ENCODE measurements at places on chromosomes 13 and 19.
A peak's percentile ranks its signal among the peaks of the same experiment; 100 is the strongest.

DNA sequence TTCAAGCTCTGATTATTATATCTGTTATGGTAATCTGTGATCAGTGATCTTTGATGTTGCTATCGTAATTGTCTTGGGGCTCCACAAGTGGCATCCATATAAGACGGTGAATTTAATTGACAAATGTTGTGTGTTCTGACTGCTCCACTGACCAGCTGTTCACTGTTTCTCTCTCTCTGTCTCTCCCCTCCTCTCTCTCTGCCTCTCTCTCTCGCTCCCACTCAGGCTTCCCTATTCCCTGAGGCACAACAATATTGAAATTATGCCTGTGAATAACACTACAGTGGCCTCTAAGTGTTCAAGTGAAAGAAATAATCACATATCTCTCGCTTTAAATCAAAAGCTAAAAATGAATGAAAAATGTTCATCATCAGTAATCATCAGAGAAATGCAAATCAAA, 4.4 kb upstream of the SACS start:
- no peak for DNase-seq

DNA sequence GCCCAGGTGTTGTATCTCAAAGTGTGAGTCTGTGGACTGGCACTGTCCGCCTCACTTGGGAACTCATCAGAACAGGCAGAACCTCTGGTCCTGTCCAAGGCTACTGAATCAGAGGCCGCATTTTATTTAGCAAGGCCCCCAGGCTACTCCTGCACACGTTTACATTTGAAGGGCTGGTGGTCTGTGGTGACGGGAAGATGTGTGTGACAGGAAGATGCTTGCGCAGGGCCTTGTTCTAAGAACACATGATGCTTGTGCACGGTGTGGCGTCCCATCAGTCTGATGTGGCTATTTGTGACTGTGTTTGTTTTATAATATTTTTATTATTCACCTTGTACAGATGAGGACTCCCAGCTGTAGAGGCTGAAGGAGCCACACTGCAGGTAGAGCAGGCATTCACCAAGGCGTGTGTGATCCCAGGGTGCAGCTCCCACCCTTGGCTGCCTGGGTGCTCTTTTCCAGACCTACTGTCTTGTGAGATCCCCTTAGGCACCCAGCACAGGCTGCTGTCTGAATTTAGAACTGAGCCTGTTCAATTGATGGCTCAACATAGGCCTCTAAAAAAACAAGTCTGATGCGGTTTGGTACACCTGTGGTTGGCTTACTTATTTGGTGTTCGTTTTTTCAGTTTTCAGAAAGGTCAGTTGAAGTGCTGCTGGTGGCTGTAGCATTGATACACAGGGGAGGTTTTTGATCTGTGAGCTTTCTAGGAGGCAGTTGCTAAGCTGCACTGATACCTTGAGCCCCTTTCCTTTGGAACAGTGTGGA, 3.1 kb downstream of the SLC25A15 start:
- DNase-seq, result no peak

DNA sequence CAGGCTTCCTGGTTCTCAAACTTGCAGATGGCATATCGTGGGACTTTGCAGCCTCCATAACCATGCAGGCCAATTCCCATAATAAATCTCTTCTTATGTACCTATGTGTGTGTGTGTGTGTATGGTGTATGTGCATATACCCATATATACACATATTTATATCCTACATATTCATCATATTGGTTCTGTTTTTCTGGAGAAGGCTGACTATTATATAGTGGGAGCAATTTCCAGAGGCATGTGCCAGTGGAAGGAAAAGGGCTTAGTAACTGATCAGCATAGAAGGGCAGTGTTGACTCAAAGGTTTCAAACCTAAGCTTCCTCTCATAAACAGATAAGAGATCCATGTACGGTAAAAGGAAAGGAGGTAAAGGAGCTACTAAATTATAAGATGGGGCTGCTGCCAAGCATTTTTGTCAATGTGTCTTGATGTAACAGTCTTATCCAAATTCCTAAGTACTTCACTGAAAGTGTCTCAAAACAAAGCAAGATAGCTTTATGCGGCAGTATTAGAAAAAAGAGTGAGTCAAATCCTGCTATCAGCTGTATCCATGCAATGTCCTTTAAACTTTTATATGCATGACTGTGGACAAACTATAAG, 432.1 kb downstream of the TBC1D4 start:
- DNase-seq, result no peak

DNA sequence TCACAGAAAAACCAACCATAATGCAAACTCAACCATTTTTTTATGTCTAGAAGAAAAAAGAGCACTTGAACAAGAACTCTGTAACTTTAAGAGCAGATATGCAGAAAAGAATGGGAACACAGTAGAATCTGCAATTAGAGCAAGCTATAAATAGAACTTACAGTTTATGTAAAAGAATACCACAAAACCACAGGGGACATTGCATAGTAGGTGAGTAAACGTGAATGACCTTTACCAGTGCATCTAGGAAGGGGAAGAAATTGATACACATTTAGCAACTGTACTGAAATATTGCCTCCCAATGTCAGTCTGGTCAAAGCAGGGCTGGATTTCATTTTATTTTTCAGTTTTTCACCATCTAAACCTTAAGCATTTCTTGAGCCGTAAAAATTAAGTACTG, 242.2 kb upstream of the EDNRB start:
- DNase-seq, result no peak

DNA sequence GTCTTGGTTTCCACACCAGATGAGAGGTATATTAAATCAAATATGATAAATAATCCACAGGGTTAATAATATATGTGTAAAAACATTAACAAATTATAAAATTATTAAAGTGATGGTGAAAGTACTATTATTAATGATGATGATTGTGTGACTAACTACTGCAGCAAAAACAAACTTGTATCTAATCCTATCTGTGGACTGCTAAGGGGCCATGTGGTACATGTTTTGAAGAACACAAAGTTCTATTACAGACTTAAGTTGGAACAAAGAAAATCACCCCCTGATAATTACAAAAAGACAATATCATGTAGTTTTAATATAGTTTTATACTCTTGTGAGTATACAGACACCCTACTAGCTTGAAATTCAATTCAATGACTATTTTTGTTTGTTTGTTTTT, 504.2 kb upstream of the NBEA start:
- DNase-seq, result no peak

DNA sequence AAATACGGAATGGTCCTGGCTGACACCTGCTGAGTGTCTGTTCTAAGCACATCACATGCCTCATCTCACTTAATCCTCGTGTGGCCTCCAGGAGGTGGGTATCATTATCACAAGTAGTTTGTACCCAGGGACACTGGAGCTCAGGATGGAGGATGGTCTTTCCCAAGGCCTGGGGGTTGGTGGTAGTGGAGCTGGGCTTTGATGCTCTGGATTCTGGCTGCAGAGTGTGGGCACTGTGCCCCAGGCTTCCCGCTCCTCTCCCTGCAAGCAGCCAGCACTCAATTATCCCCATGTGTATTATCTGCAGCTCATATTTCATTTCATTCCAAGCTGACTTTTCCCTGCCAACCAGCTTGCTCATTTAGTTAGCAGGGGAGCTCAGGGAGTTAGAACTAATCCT, 52.1 kb downstream of the SIAH3 start:
- no peak for DNase-seq

- DNase-seq, result no peak
Observed at GRCh38 chr13:110396913-110397381, 89.9 kb downstream of the COL4A2 start.

GRCh38 chr13:102825400-102825799, 20.4 kb upstream of the ERCC5 start:
- no peak for DNase-seq

- DNase-seq, result peak; percentile 76
Observed at GRCh38 chr19:46990991-46991676, 28.5 kb upstream of the NPAS1 start.

GRCh38 chr13:59144700-59145099, 1019.0 kb downstream of the DIAPH3 start:
- no peak for DNase-seq
